ENCODE measurements at places on chromosomes 6 and 20.

DNA sequence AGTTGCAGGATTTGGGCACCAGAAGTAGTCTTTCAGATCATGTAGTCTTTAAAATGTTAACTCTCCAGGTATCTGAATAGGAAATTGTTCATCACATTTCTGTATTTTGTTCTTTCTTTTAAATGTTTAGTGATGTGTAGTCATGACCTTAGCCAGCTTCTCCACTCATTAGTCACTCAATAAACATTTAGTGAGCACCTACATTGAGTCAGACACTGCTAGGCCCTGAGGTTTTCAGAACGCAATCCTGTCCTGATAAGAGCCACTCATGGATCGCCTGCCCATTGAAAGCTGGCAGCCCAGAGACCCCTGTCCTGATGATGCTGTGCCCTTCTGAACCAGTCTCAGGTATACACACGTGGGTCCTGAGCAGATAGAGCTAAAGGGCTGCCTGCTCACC, 163.4 kb upstream of the HEY2 start:
- DNase-seq: peak; percentile 45

DNA sequence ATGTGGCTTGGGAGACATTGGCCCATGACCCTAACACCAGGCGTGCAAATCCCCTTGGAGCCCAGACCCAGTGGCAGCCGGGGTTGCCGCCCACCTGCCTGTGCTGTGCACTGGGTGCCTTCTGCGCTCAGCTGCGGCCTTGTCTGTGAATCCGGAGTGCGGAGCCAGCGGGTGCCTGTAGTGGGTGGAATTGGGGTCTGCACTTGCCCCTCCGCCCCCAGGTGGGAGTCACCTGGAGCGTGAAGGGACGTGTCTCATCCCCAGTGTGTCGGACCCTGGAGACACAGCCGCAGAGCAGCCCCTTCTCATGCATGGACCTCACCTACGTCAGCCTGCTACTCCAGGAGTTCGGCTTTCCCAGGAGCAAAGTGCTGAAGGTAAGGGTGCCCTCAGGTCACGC, 22.9 kb upstream of the PYGB start:
- DNase-seq: no peak

GRCh38 chr6:140915551-140915950, 1217.2 kb upstream of the GJE1 start:
- no peak for DNase-seq

DNA sequence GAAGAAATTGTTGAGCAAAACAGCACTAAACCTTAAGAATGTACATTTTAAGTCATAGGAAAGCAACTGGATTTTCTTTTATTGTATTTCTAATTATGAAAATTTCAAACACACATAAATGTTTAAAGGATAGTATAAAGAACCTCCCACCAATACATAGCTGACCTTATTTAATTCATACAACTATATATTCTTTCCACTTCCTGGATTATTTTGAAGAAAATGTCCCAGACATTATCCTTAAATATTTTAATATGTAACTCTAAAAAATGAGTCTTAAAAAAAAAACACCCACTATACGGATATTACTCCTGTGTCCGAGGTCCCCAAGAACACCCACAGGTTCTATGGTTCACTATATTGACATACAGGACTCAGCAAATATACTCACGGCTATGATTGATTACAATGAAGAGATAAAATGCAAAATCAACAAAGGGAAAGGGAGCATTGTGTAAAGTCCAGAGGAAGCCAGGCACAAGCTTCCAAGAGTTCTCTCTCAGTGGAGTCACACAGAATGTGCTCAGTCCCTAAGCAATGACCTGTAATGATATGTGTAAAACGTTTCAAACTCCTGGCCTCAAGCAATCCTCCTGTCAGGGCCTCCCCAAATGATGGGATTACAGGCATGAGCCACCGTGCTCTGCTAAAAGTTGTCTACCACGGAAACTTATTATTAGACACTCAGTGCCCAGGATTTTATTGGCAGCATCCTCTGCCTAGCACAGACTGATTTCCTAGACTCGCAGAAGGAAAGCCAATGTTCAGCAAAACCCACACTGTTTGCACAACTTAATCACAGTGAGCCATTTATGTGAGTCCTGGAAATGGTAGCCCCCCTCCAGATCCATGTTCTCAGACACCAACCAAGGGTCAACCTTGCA, 23.2 kb downstream of the GLYATL3 start:
- DNase-seq: no peak

DNA sequence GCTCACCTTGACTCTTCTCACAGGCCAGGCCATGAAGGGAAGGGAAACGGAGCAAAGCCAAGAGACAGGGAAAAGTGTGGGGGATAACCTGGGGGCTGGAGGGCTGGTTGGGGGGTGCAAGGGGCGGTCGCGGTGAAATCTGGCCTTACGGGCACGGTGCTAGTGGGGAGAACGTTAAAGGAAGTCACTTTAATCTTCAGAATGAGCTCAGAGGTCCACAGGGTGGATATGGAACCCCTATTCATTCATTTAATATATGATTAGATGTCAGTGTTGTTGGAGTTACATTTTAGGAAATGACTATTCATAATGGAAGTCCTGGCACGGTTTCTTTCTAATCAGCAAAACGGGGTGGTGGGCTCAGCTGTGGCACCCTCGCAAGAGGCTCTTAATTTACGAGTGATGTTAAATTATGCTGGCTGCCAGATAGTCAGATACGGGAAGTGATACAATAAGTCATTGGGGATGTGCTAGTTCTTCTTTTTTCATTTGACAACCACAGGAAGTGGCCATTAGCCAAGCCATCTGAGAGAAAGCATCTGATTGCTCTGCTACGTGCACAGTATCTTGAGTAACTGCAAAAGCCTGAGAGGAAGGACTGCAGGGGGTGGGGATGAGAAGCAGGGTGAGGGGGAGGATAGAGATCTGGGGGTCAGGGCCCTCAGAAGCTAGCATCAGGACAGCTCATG, 253.0 kb downstream of the QKI start:
- peak; percentile 3 for DNase-seq

DNA sequence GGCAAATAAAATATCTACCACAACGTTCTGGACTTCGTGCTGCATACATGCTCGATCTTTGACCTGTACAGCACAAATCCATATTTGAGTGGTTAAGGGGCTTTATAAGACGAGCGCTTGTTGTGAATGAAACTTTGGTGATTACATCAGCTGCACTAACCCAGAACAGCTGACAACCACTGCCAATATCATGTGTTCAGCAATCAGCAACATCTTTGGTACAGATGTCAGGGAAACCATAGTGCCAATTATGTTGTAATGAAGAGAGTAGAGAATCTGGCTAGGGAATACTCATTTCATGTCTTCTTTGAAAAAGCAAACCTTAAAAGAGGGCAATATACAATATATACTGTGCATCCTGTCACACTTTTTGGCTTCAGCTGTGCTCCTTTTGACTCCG, 188.6 kb upstream of the NT5E start:
- no peak for DNase-seq

DNA sequence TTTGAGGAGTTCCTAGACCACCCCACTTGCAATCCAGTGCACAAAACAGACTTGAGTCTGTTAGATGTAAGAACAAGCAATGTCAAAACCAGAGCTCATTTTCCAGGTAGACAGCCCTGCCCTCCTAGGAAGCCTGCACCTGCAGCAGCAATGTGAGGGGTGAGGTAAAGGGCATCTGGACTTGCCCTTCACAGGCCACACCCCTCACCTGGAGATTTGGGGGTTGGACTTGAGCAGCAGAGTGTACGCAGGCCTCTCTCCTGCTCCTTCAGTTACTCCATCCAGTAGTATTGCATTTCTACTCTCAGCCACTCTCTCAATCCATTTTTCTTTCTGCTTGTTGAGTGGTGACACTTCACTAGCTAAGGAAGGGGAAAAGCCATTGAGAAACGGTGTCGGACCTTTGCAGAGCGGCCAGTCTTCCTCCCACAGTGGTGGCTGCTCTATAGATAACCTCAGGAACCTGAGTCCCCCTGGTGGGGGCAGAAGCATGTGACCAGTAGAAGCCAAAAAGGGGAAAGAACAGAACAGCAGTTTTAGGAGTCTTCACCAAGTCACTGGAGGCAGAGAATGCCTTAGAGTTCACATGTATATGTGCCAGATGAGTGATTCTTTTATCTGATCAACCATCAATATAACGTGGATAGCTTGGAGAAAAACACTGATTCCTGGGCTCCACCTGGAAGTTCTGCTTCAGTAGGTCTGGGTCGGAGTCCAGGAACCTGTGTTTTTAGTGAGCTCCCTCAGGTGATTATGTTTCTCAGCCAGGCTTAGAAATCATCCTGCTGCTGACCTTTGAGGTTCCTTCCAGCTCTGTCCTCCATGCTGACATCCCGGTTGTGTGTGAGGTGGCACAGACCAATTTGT, 28.0 kb downstream of the ARFGEF2 start:
- DNase-seq: no peak

DNA sequence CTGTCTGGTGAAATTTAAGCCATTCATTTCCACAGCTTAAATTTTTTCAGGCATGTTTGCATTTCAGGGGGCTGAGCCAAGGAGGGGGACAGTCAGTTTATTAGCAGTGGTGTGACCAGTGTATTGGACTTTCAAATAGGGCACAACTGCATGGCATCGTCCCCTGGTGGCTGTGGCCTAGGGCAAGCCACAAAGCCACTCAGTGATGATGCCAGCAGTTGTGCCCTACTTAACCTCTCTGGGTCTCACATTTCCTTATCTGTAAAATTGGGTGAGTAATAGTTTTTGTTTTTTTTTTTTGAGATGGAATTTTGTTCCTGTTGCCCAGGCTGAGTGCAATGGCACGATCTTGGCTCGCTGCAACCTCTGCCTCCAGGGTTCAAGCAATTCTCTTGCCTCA, 48.0 kb downstream of the CDC5L start:
- no peak for DNase-seq

DNA sequence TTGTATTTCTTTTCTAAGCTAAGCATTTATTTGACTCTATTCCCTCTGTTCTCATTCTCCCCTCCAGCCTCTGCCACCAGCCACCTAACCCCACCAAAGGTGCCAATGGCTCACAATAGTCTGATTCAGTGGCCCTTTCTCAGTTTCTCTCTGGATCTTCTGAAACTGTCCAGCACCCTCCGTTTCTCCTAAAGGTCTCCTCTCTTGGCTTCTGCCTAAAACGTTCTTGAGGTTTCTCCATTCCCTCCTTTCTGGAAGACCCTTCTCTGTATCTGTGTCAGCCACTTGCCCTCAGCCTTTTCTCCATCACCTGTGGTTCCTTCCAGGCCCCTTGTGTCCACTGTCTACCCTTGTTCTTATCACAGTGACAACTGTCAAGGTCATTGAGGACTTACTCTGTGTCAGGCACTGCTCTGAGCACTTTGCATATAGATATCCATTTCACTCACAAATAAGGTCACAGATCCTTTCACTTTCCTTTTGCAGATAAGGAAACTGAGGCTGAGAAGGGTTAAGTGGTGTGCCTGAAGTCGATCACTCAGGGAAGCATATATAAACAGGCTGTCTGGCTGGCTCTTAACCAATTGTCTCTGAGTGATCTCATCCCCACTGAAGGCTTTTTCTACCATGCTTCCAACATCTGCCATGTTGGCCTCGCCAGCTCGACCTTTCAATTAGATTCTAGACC, 48.1 kb downstream of the FOXA2 start:
- DNase-seq: no peak

DNA sequence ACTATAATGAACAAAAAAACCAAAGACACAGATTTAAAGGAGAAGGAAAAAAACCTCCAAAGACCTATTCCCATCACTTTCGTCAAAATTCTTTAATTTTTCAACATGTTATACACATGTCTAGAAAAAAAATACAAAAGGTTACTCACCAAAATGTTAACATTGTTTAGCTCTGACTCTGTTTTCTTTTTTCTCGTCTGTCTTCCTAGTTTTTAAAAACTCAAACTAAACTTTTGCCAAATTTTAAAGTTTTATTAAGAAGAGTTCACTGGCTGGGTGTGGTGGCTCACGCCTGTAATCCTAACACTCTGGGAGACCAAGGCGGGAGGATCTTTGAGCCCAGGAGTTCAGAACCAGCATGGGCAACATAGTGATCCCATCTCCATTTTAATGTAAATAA, 10.8 kb downstream of the MCUR1 start:
- DNase-seq: no peak

- no peak for DNase-seq
Measured at GRCh38 chr20:63553933-63554290, at the start of gene FNDC11. TSS of gene FNDC11 (plus strand) at chr20:63554159. CDS start at chr20:63555664, 1,505 bp downstream.

GRCh38 chr6:33751771-33752645, 5.3 kb upstream of the IP6K3 start:
- DNase-seq: no peak

DNA sequence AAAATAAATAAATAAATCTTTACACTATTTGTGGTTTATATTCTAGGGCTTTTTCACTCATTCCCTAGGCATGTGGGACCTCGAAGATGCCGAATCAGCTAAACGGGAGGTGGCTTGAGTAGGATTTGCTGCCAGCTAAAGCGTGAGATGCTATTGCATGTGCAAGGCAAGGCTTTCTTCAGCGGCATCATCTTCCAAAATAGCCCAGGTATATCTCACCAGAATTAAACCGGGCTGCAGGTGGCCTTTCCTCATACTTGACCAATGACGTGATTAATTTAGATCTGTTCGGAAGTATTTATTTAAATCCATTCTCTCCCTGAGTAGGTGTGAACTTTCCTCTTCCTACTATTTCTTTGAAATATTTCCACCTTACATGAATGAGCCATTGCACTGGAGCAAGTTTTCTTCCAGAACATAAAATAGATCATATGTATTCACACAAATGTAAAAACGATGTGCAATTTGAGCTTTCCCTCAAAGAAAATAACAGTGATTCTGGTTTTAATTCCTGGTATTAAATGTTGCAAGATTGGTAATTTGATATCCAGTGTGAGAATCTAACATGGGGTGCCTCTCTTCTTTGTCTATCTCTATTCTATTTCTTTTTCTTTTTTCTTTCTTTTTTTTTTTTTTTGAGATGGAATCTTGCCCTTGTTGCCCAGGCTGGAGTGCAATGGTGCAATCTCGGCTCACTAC, 24.3 kb upstream of the ZNF217 start:
- no peak for DNase-seq

DNA sequence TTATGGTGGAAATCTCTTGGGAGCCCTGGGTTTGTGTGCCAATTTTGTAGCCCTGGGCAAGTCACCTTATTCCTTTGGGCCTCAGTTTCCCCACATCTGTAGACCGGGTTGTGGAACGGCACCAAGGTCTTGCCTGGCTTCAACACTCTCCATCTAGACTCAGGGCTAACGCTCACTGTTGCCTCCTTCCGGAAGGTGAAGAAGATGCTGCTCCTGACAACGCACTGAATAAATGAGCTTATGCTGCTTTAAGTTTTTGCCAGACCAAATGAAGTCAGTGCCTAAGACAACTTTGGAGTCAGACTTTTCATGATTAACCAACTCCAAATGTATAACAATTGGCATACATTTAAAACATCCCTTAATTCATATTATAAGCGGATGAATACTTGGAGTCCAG, 53.1 kb downstream of the PSMG4 start:
- no peak for DNase-seq

DNA sequence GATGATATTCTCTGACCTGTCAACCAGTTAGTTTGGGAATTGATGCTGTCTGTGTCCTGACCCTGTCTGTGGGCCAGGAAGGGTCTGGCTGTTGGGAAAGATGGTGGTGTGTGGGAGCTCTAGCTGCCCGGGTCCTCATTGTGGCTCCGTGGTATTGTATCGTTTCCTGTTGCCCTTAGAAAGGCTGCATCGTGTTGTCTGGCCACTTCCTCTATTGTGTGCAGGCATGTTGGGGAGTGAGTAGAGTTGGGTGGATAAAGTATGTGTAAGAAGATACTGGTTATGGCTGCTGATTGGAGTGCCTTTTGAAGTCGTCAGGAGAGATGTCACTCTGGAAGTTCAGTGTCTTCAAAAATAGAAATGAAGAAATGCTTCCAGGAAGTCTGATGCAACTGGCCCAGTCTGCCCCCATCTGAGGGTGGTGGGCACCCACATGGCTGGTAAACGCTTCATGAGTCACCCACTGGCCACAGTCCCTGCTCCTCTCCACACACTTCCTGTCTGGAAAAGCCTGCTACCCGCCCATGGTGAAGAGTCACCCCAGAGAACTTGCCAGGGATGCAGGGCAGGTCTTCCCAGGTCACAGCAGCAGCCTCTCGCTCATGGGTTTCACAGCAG, 27.9 kb downstream of the PPARD start:
- DNase-seq: peak; percentile 97

Data from HS-5 (cell line).